Jurkat, Clone E6-1 (cell line): ENCODE measurements at places on chromosomes 7 and 10.

- no peak for DNase-seq
Observed at GRCh38 chr7:124398937-124399552, 366.2 kb upstream of the TMEM229A start.

DNA sequence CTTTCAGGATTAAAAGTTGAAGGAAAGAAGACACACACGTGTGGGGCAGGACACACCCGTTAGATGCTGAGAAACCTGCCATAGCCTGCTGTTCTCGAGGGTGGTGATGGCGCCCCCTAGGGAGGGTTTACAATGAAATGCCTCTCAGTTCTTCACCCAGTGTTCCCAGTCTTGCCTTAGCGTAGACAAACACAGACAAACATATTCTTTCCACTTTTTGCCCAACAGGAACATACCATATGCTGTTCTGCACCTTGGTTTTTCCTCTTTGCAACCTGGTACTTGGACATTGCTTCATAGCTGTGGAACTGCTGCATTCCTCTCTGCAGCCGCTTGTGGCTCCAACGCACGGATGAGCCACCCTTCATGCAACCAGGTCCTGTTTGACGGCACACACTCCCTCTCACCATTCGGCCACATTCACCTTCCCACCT, 23.3 kb upstream of the HSPA12A start:
- DNase-seq, result peak; percentile 43

- no peak for DNase-seq
Observed at GRCh38 chr7:29488203-29488970, 75.2 kb upstream of the PRR15 start.

DNA sequence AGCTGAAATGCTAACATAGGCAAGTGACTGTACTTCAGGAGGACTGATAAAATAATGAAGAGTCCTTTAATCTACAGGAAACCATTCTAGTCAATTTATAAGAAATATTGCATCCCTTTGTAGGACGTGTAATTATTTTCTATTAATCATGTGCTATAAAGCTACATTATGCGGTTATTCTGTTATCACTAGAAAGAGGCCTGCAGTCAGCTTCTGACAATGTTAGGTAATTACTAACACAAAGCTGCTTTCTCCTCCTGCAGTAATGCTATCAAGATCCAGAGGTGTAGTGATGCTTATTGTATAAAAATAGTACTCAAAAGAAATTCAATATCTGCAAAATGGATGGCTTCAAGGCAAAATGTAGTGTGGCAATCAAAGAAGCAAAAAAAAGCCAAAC, 191.1 kb downstream of the SKAP2 start:
- no peak for DNase-seq

GRCh38 chr7:140364819-140365218, 33.5 kb downstream of the SLC37A3 start:
- DNase-seq, result no peak

DNA sequence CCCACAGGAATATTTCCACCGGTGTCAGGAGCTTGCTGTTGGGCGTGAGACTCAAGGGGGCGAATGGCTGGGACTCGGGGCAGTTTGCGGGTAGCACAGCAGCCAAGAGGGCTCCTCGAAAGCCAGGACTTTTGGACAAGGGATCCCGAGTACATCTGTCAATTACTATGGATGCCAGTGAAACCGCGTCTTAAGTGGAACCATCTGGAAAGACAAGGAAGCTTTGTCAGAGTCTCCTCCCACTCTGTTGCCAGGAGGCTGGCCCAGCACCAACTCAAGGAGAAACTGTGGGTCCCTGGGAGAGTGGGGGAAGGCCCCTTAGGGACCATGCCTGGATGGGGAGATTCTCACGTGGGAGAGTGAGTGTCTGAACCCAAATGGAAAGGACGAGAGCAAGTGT, 57.1 kb downstream of the C10orf143 start:
- DNase-seq, result no peak

DNA sequence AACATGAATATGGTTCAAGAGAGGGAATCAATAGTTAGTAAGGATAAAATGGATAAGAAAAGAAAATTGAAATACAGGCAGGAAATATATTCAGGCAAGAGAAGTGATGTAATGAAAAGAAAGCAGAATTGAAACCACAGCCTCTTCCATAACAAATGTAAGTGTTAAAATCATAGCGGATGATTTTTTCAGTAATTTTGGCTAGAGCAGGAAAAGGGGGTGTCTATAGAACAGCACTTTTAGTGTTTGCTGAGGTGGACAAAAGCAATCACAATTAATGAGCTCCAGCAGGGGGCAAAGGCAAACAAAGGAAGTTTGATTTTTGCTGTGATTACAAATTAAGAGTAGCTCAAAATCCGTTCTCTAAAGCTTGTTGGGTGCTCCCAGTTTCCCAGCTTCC, 79.0 kb downstream of the TRIL start:
- no peak for DNase-seq

GRCh38 chr10:95697429-95697828, 3.7 kb upstream of the TCTN3 start:
- no peak for DNase-seq

GRCh38 chr7:144384071-144384470, 19.4 kb downstream of the NOBOX start:
- no peak for DNase-seq

DNA sequence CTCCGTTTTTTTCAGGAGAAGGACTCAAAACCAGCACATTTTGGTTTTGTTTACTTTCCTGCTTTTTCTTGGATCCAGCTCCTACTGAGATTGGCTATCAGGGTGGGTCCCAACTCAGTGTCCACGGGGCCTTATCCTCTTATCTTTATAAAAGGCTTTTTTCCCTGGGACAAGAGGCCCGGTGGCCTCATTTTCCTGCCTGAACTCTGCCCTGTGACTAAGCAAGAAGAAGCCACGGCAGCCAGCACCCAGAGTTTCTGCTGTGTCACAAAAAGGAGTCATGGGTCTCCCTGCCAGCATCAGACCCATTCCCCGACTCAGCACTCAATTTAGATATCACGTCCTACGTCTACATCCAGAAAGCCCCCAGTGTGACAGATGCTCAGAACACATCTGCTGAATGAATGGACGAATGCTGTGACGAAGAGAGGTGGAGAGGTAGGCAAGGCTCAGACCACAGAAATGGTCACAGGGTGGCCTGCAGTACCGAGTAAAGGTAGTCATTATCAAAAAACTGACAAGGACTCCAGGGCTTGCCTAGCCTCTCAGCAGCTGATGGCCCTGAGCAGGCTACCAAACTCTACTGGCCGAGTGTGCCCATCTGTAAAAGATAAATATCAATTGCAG, 16.7 kb downstream of the DLG5 start:
- DNase-seq, result no peak

DNA sequence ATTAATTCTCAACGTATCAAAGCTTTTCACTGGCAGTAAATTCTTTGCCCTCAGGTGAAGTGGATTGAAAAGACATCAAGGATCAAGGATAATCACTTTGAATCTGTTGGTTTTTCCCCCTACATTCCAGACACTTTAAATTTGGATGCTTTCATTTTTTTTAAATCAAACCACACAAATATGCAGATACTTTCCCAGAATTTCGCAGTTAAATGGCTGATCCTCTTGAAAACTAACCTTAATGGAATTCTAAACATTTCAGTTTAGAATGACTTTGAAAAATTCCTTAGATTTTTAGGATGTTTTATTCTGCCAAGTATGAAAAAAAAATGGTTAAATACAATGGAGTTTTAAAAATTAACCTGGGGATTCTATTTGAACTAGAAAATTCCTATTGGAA, 325.9 kb downstream of the GFRA1 start:
- DNase-seq, result no peak

DNA sequence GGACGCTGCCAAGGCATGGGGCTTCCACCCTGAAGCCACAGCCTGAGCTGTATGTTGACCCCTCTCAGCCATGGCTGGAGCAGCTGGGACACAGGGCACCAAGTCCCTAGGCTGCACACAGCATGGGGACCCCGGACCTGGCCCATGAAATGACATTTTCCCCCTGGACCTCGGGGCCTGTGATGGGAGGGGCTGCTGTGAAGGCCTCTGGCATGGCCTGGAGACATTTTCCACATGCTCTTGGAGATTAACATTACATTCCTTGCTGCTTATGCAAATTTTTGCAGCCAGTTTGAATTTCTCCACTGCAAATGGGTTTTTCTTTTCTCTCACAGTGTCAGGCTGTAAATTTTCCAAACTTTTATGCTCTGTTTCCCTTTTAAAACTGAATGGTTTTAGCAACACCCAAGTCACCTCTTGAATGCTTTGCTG, 463.6 kb downstream of the ZWINT start:
- DNase-seq, result no peak
